ENCODE measurements at places on chromosomes 6 and 20.

- no peak for DNase-seq
Measured at GRCh38 chr6:148968771-148969602, 222.2 kb downstream of the UST start.

- DNase-seq: no peak
Measured at GRCh38 chr6:24323632-24324337, 34.1 kb downstream of the DCDC2 start.

- DNase-seq: no peak
Measured at GRCh38 chr6:155154158-155154830, 109.5 kb upstream of the CLDN20 start.

DNA sequence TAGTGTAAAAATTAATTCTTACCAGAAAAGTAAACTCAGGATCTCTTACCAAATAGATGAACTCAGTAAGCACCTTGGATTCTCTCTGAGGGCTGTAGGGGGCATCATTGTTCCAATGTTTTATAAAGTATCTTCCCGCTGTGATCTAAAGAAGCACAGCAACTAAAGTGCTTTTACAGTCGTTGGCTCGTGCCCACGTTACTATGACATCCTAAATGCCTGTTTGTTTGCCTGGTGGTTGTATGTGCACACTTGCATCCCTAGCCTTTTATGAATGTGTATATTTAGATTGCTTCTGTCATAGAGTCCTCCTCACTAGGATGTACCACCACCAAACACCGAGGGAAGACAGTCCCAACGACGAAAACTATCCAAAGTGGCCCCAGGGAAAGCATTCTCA lies 34.5 kb downstream of the SLX4IP start:
- DNase-seq: no peak

DNA sequence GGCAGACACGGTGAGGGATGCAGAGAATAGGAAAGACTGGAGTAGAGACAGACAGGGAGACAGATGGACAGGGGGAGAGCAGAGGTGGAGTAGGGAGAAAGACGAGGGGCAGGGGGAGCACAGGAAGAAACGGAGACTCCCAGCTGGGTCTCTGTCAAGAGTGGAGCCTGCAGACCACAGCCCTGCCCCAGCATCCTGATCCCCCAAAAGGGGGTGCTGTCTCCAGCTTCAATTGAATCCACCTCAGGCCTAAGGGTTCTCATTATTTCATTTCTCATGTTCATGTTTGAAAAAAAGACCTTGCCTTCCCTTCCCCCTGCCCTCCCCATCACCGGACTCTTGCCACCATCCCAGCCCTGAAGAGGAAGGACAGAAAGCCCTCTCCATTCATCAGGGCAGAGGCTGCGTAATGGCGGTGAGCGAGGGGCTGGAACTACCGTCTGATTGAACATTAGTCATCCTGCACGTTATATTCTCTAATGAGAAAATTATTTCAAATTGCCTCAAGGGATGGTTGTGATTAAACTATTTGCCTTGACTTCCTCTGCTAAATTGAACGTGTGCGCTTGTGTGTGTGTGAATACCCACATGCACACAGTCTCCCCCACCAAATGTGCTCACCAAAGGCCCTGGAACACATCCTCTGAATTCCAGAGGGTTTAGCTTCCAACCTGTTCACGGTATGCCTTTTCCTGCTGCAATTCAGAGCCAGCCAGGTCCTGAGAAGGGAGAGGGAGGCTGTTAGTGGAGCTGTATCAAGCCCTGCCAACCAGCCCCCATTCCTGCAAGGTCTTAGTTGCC lies 98.3 kb downstream of the CDC5L start:
- no peak for DNase-seq

GRCh38 chr6:166559211-166559610 lies 27.3 kb downstream of the RAMACL start:
- no peak for DNase-seq
